ENCODE measurements at places on chromosomes 5 and 9.
A peak's percentile ranks its signal among the peaks of the same experiment; 100 is the strongest.

GRCh38 chr5:158485047-158485446 lies 614.7 kb downstream of the EBF1 start:
- no peak for DNase-seq

DNA sequence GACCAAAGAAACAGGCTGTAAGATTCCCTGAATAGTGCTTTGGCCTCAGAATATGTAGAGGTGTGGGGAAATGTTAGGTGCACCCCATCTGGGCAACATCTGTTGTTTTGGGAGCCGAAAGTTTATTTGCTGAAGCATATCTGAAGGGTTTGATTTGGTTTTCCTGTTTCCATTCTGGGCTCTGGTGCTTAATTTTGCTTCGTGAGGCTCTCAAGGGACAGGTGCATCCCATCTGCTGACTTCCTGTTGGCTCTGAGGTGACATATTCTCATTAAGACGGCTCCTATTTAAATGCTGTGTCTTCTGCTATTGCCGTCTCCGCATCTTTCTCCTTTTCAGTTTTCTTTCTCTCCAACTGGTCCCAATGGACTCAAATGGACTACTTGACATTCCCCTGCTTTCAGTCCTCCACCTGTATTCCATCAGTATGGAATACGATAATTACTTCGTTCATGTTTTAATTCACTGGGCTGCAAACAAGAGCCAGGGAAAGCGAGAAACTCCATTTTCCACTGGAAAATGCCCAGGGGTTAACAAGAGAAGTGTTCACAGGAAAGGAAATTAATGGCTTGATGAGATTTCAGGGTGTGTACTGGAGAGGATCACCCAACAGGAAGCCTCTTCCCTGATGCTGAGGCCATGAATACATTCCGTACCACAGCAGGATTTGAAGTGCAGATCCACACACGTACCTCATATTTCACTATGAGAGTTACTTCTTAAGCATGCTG lies 104.0 kb downstream of the MTX3 start:
- no peak for DNase-seq

- DNase-seq: no peak
These were observed 76.7 kb upstream of the CHD1 start for GRCh38 chr5:99005506-99005905.

- DNase-seq: peak; percentile 49
These were observed 639.7 kb upstream of the C9orf72 start for GRCh38 chr9:28212979-28213378.

DNA sequence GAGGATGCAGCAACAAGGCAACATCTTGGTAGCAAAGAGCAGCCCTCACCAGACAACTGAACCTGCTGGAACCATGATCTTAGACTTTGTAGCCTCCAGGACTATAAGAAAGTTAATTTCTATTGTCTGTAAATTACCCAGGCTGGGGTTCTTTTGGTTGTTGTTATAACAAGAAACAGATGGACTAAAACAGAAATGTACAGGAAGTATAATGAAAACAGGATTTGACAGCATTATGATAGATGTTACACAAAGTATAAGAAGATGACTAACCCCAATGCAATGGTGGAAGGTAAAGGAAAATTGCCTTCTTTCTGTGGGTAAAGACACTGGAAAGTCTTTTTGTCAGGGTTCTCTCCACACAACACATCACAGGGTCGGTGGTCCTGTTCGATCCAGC lies 204.2 kb downstream of the SGCD start:
- DNase-seq: no peak

- DNase-seq: peak; percentile 62
These were observed 391.1 kb upstream of the ZNF608 start for GRCh38 chr5:125137535-125137934.

DNA sequence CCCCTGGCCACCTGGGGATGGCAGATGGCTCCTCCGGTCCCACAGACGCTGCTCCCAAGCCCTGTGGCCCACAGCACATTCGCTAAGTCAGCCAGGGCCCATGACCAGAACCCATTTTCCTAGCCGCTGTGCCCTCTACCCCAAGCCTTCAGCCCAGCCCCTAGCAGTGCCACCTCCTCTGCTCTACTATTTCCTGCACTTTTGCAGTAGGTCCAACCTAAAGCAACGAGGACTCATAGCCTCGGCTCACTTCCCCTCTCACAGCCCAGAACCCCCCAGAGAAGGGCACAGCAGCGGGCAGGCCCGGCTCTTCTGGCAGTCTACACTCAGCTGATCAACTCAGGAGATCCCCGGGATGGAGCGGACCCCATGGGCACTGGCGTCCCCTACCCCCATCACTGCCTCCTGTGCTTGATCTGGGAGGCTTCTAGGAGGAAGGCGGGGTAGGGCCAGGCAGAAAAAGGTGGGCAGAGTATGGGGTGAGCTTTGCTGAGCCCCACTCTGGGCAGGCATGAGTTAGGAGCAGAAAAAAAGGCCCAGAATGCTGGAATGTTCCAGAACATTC lies 111.2 kb downstream of the ZNF354C start:
- DNase-seq: no peak

GRCh38 chr5:51386916-51387883 lies 4.0 kb downstream of the ISL1 start:
- DNase-seq: no peak

GRCh38 chr9:21095561-21095960 lies 17.8 kb upstream of the IFNB1 start:
- DNase-seq: no peak

- DNase-seq: no peak
These were observed 1749.0 kb upstream of the C9orf72 start for GRCh38 chr9:29322240-29322639.

- DNase-seq: no peak
These were observed 339.5 kb downstream of the CTNND2 start for GRCh38 chr5:11564706-11565105.

DNA sequence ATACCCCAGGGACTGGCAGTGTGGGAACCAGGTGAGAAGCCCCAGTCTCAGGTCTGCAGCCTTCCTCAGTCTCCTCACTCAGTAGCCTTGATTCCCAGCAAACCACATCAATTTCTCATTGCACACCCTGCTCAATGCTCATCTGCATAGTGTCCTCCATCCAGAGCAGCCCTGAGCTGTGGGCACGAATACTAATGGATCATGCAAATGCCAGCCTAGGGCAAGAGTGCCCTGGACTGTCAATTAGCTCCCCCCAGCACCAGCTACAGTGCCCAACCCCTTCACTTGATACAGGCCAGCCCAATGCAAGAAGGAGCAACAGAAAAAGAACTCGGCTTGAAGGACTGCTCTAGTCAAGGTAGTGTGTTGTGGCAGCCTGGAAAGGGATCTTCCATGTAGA lies 9.8 kb upstream of the KCNIP1 start:
- DNase-seq: no peak

- no peak for DNase-seq
These were observed 254.9 kb downstream of the SAXO1 start for GRCh38 chr9:18778147-18778546.

DNA sequence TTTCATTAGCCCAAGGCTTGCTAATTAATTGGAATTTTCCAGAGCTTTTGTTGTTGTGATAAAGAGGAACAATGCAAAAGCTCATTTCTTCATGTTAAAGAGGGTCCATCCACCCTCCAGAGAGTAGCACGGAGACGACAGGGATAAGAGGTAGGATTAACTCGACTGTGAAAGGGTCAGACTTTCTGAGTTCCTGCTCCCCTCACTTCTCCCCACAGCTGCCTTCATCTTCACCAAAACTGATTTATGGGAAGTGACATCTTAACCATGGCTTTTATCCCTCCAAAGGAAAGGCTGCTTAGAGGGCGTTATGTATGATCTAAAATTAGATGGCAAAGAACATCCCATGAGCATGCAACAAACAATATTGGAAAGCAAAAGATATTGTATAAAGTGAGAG lies 135.5 kb downstream of the GLIS3 start:
- no peak for DNase-seq

DNA sequence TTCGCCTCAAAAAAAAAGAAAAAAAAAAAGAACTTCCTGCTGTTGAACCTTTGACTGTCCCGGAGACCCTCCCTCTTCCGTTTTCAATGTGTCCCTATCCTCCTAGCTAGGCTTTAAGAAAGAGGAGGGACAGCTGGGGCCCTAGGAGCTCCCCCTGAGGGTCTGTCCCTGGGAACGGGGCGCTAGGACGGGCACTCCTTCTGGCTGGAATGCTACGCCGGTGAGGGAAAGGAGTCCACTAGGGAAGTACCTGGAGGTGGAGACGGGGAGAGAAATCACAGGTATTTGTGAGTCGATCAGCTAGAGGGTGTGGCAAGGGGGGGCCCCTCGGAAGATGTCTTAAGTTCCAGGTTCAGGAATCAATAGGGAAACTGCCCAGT lies 4.6 kb downstream of the SIT1 start:
- DNase-seq: no peak

DNA sequence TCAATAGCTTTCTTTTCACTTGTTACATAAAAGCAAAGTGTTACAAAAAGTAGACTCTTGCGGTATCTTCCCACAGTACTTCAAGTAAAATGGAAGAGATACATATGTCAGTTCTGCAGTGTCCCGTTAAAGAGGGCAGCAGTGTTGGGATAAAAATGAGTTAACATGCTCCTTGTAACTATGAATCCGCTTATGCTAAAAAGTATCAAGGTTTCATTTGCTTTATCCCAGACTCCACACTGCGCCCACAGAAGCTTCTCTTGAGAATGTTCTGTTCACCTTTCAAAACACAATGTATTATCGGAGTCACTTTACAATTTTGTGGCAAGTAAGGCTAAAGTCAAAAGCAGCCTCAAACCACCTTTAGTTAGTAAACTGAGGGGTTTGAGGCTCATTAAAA lies 790 bp downstream of the PTAR1 start:
- DNase-seq: no peak

GRCh38 chr5:123651234-123651633 lies 139.3 kb downstream of the CSNK1G3 start:
- no peak for DNase-seq

DNA sequence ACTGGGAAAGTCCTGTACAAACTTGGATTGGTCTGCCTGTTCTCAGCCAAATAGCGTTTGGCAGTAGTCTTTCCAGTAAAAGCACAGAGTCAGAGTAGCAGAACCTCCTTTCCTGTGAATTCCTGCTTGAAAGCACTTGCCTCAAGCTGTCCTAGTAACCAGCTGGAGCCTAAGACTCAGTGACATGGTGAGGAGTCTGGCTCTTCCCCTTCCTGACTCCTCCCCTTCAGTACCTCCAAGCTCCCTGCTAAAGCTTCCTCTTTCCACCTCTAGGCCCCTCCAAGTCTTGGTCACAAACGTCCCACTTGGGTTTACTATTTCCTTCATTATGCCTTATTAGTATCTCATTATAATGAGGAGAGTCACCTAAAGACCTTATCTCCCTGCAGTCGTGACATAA lies 21.4 kb upstream of the FAM81B start:
- no peak for DNase-seq

DNA sequence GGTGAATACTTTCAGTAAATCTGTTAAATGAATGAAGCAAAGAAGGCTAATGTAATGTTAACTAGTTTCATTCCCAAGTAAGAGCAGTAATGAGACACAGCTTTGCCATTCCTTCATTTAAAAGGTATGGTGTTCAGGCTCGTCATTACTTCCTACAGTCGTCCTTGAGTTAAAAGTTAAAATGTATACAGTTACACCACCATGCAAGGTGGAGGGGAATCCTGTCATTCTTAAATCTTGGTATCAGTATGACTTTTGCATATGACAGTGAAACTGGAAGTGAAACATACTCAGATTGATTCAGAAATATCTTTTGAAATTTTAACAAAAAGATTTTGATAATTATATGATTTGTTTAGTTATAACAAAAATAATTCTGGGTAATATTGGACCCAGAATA lies 25.9 kb downstream of the MTRR start:
- DNase-seq: no peak

GRCh38 chr5:36135988-36136387 lies 15.7 kb downstream of the LMBRD2 start:
- no peak for DNase-seq

DNA sequence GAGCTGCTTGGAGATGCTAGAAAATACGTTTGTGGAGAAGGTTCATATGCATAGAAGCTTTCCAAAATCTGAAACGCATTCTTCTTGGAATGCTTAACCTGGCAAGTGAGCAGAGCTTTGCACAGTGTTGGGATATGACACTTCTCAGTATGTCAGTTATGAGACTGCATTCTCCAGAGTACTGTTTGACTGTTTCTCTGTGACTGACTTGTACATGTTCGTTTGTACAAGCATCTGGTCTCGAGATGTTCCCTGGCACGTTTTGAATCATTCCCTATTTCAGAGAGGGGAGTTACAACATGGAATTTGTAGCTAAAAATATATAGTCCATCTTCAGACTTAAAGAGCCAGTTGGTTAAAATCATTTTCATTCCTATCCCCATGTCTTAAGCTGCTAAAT lies 272.4 kb downstream of the ARRDC3 start:
- DNase-seq: no peak

DNA sequence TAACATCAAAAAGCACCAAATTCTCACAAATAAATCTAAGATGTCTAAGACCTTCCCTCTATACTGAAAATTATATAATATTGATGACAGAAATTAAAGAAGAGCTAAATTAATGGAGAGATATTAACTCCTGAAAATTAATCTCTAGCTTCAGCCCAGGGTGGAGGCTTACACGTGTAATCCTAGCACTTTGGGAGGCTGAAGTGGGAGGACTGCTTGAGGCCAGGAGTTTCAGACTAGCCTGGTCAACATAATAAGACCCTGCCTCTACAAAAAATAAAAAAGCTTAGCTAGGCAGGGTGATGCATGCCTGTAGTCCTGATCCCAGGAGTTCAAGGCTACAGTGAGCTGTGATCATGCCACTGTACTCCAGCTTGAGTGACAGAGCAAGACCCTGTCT lies 39.6 kb upstream of the ANKRD34B start:
- DNase-seq: no peak

- no peak for DNase-seq
These were observed 164.5 kb downstream of the GAS1 start for GRCh38 chr9:86782831-86783230.

- no peak for DNase-seq
These were observed 80.7 kb downstream of the PRRT1B start for GRCh38 chr9:131625790-131626670.

DNA sequence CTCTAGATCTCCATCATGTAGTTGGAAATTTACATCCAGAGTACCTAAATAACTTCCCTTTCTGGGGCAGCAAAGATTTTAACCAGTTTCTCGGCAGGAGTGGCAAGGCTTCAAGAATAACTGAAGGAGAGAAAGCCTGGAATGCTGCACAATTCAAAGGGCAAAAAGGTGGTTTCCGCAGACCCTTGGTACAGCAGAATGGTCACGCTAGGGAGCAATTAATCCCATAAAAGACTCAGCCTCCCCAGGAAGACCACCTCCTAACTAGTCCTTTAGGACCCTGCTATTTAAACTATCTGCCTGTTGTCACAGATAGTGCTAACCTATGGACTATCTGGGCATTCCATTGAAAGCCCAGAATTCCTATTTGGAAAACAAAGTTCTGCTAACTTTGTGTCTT lies 3.6 kb downstream of the HTR1A start:
- DNase-seq: no peak

GRCh38 chr5:40627706-40628105 lies 52.0 kb upstream of the PTGER4 start:
- no peak for DNase-seq

DNA sequence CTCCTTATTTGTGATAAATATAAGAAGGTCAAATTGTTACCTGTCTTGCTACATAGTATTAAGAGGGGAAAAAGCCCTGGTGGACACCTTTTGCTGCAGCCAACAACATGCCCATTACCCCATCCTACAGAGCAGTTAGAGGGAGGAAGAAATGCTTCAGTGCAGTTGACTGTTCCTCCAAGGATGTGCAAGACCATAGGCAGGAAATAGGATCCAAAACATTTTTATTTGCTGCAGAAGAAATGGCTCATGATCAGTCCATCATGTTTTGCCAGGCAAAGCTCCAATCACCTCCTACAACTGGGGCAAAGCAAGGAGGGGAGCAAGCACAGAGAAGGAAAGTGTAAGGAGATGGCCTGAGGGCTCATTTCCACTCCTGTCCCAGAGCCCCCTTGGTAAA lies 399.1 kb upstream of the PIK3R1 start:
- no peak for DNase-seq

- DNase-seq: no peak
These were observed 1605.2 kb upstream of the CDH6 start for GRCh38 chr5:29588236-29588635.

All from SHP77 treated with DMSO at 0.1 percent for 48 hours (cell line).